Activated naive CD4-positive, alpha-beta T cell treated with anti-CD3 and anti-CD28 coated beads for 36 hours (primary cell): ENCODE measurements at places on chromosomes 2 and 18.

- H3K36me3 ChIP-seq, result peaks cover 8% of the 10 kb centered on the region
- no peak overlapping the region for H3K27ac ChIP-seq
- H3K4me3 ChIP-seq, result no peak overlapping the region
- H3K4me1 ChIP-seq, result peaks cover 41% of the 10 kb centered on the region
Observed at GRCh38 chr18:35088921-35089320, 47.7 kb downstream of the MAPRE2 start.

DNA sequence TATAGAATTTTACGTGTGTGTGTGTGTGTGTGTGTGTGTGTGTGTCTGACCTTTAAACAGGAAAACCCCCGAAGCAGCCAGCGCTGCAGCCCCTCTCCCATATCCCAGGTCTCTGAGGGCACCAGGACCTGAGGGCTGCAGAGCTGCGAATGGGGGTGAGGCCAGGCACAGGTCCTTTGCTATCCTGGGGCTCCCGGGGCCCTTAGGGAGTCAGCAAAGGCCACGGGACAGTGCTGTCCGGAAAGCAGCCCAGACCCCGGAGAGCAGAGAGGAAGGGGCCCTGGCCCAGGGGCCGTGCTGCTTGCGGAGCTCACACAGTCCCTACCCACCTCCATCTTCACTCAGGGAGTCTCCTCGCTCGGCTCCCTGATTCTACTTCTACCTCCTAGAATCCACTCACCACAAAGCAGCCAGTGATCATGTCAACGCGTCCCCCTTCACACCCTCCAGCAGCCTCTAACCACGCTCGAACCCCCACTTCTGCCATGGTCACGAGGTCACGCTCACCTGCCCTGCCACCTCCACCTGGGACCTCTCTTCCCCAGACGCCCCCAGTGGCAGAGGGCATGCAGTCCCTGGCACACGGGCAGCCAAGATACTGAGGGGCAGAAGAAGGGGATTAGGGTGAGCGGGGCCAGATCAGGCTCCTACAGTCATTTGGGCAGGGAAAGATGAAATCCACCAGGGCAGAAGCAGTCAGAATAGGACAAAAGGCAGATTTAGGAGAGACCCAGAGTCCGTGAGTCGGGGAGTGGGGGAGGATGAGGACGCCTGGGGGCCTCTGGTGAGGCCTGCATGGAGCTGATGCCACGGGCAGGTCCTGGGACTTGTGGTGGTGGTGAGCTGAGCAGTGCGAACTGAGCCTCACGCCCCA is 86.7 kb downstream of the USP40 start:
- DNase-seq, result no peak
- peaks cover 1% of the 10 kb centered on the region for H3K36me3 ChIP-seq
- H3K27ac ChIP-seq, result no peak overlapping the region
- no peak overlapping the region for H3K4me3 ChIP-seq

- no peak overlapping the region for H3K27ac ChIP-seq
- no peaks in the 10 kb centered on the region for H3K36me3 ChIP-seq
- peaks cover 17% of the 10 kb centered on the region for H3K4me1 ChIP-seq
- peak; percentile 60 for DNase-seq
Observed at GRCh38 chr2:201858281-201859184, 52.2 kb downstream of the CDK15 start.

GRCh38 chr2:27640722-27641245 is 11.9 kb downstream of the GPN1 start:
- H3K4me1 ChIP-seq, result peaks cover 20% of the 10 kb centered on the region
- H3K27ac ChIP-seq, result peak overlapping the region; percentile 19
- peaks cover 19% of the 10 kb centered on the region for H3K36me3 ChIP-seq
- no peak for DNase-seq

GRCh38 chr18:9835825-9836224 is 49.9 kb upstream of the TXNDC2 start:
- H3K4me1 ChIP-seq, result no peaks in the 10 kb centered on the region
- H3K36me3 ChIP-seq, result no peaks in the 10 kb centered on the region
- DNase-seq, result no peak
- no peak overlapping the region for H3K4me3 ChIP-seq
